Activated naive CD8-positive, alpha-beta T cell treated with anti-CD3 and anti-CD28 coated beads, Interleukin-2, amount 10 ng/mL, durations not matched to agents 7 days and 5 days (primary cell): ENCODE measurements at places on chromosomes 7 and 10. TPM values are rescaled to one million over a fixed set of nuclear protein-coding genes. Genes with fewer than 3 reads are reported as not detected.

- H3K27ac ChIP-seq = no peak overlapping the region
- peaks cover 8% of the 10 kb centered on the region for H3K27me3 ChIP-seq
- no peak for DNase-seq
- no peak overlapping the region for H3K4me3 ChIP-seq
- H3K36me3 ChIP-seq = no peaks in the 10 kb centered on the region
These were observed 32.0 kb upstream of the PLEKHA1 start for GRCh38 chr10:122342293-122343134.

DNA sequence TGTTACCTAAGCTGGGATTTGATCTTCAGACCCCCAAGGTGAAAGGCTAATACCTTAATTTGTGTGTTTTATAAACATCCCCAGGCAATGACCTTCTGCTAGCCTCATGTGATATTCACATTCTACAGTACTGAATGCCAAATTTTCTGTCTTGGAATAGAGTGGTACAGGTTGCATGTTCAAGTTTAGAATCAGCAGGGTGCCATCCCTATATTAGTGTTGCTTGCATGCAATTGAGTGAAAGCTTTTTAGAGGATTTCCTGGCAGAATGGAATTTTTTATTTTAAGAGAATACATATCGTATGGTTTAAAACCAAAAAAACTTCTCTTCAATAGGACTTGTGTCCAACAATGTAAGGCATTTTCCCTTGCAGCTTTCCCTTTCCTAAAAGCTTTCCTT, 107.3 kb downstream of the LRMDA start:
- H3K27me3 ChIP-seq = peaks cover 8% of the 10 kb centered on the region
- no peak for DNase-seq
- no peak overlapping the region for H3K27ac ChIP-seq

- H3K27me3 ChIP-seq = no peaks in the 10 kb centered on the region
- DNase-seq = peak; percentile 12
- H3K36me3 ChIP-seq = no peaks in the 10 kb centered on the region
- peaks cover 26% of the 10 kb centered on the region for H3K4me1 ChIP-seq
These were observed 283.8 kb downstream of the DNAJB6 start for GRCh38 chr7:157620616-157621015.

- peak; percentile 62 for DNase-seq
- H3K36me3 ChIP-seq = no peaks in the 10 kb centered on the region
- H3K27ac ChIP-seq = no peak overlapping the region
- H3K4me3 ChIP-seq = peak overlapping the region; percentile 76
- peaks cover 20% of the 10 kb centered on the region for H3K27me3 ChIP-seq
These were observed 144.0 kb upstream of the RET start for GRCh38 chr10:42932735-42933447.

DNA sequence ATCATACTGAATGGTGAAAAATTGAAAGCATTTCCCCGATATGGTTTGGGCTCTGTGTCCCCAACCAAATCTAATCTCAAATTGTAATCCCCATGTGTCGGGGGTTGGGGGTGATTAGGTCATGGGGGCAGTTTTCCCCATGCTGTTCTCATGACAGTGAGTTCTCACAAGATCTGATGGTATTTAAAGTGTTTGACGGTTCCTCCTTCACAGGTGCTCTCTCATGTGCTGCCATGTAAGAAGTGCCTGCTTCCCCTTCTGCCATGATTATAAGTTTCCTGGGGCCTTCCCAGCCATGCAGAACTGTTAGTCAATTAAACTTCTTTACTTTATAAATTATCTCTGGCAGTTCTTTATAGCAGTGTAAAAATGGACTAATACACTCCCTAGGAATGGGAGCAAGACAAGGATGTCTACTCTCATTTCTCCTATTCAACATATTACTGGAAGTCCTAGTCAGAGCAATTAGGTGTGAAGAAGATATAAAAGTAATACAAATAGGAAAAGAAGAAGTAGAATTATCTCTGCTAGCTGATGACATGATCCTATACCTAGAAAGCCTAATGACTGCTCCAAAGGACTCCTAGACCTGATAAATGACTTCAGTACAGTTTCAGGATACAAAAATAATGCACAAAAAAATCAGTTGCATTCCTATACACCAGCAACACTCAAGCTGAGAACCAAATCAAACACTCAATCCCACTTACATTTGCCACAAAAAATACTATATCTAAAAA, 260.6 kb downstream of the RNLS start:
- no peaks in the 10 kb centered on the region for H3K4me1 ChIP-seq
- H3K36me3 ChIP-seq = peaks cover 41% of the 10 kb centered on the region
- H3K27ac ChIP-seq = no peak overlapping the region
- H3K27me3 ChIP-seq = no peaks in the 10 kb centered on the region
- no peak overlapping the region for H3K4me3 ChIP-seq

GRCh38 chr10:125123476-125124114, 36.8 kb downstream of the CTBP2 start:
- no peak overlapping the region for H3K4me3 ChIP-seq
- no peaks in the 10 kb centered on the region for H3K4me1 ChIP-seq
- H3K27ac ChIP-seq = no peak overlapping the region
- DNase-seq = no peak

The AKR1D1 gene
- total RNA-seq = not detected

The CAMK2G gene
- 53.5 TPM for total RNA-seq

- H3K4me3 ChIP-seq = no peak overlapping the region
- H3K36me3 ChIP-seq = peaks cover 19% of the 10 kb centered on the region
- no peaks in the 10 kb centered on the region for H3K4me1 ChIP-seq
- no peaks in the 10 kb centered on the region for H3K27me3 ChIP-seq
- DNase-seq = no peak
These were observed 33.1 kb downstream of the SMC3 start for GRCh38 chr10:110600487-110601101.

GRCh38 chr10:32002531-32002930, 53.7 kb downstream of the KIF5B start:
- H3K4me1 ChIP-seq = peaks cover 9% of the 10 kb centered on the region
- no peaks in the 10 kb centered on the region for H3K27me3 ChIP-seq
- no peak overlapping the region for H3K27ac ChIP-seq
- H3K36me3 ChIP-seq = peaks cover 8% of the 10 kb centered on the region
- H3K4me3 ChIP-seq = no peak overlapping the region
- DNase-seq = no peak

DNA sequence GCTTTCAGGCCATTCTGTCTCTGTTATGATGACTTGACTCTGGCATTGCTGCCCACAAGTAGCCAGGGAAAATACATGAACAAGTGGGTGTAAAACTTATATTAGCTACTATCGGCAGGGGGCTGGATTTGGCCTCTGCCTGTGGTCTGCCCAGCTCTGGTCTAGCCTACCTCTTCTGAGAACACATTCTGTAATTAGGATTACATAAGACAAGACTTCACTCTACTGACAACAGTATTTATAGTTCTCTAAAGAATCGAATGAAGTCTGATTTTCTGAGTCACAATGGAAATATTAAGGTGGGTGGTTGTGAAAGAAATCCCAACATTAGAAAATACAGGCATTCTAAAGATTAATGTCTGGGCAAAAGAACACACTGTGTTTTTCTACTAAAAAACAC, 55.5 kb downstream of the DLD start:
- no peak overlapping the region for H3K4me3 ChIP-seq
- peaks cover 4% of the 10 kb centered on the region for H3K4me1 ChIP-seq
- peaks cover 5% of the 10 kb centered on the region for H3K27me3 ChIP-seq
- no peak for DNase-seq
- no peaks in the 10 kb centered on the region for H3K36me3 ChIP-seq

GRCh38 chr7:44183386-44183785, 5.9 kb downstream of the GCK start:
- H3K4me1 ChIP-seq = no peaks in the 10 kb centered on the region
- no peak for DNase-seq
- H3K36me3 ChIP-seq = peaks cover 2% of the 10 kb centered on the region
- H3K27me3 ChIP-seq = peaks cover 7% of the 10 kb centered on the region
- H3K27ac ChIP-seq = no peak overlapping the region
- H3K4me3 ChIP-seq = no peak overlapping the region
